ENCODE measurements at places on chromosomes 16 and 17.

GRCh38 chr17:27896701-27897100 is 3.5 kb upstream of the LYRM9 start:
- no peak for DNase-seq

DNA sequence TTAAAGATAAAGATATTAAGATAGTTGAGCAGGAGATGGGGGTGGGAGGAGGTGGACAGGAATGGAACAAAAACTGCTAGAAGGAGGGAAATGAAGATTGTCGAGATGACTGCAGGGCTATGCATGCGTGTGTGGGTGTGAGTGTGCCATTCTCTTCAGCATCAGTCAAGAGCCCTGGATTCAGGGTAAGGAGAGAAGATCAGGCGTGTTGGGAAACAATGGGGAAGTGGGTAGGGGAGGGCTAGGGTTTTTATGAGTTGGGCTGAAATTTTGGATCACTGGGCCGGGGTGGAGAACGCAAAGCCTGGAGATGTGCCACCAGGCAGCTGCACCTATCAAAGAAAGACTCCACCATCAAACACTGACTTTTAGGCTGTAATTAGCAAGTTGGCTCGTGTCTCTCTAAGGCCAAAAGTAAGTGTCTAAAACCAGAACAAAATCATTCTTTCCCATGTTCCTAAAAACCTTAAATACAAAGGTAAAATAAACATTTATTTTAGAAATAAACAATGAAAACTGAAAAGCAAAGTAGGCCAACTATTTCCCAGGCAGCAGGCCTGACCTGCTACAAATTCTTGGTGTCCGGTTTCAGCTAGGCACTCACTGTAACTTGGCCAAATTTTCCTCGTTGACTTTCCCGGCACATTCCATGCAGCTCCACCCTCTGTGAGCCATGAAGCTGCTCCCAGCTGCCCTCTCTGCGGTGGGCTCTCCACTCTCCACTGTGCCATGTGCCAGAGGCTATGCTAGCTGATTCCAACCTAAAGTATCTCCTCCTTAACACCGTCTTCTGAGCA is 4.2 kb downstream of the CDRT4 start:
- peak; percentile 71 for DNase-seq

GRCh38 chr17:76075364-76076145 is 974 bp downstream of the GALR2 start:
- DNase-seq = peak; percentile 56

GRCh38 chr17:65324611-65325342 is 187.6 kb downstream of the RGS9 start:
- no peak for DNase-seq

Measured in ELF-1 (cell line).